ENCODE measurements at places on chromosomes 3 and 15.

DNA sequence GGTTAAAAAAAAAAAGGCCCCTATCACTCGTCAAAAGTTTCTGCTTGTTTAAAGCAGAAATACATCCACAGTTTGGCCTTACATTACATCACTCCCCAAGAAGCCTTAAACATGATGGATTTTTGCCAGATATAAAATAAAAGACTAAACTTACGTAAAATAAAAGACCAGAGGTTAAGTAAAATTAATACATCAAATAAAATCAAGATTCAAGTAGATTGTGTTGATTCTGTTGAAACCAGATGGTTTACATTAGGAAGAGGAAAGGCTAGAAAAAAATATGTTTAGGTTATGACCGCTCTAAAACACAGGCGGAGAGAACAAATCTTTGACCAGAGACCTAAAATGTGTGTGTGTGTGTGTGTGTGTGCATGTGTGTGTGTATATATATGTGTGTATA is 104.1 kb downstream of the DUT start:
- H3K27ac ChIP-seq, result no peak overlapping the region
- H3K4me3 ChIP-seq, result no peak overlapping the region
- no peaks in the 10 kb centered on the region for H3K36me3 ChIP-seq

- no peaks in the 10 kb centered on the region for H3K27me3 ChIP-seq
- no peaks in the 10 kb centered on the region for H3K36me3 ChIP-seq
- H3K27ac ChIP-seq, result no peak overlapping the region
- no peaks in the 10 kb centered on the region for H3K4me1 ChIP-seq
- DNase-seq, result no peak
Observed at GRCh38 chr15:35603301-35603700, 57.3 kb upstream of the DPH6 start.

DNA sequence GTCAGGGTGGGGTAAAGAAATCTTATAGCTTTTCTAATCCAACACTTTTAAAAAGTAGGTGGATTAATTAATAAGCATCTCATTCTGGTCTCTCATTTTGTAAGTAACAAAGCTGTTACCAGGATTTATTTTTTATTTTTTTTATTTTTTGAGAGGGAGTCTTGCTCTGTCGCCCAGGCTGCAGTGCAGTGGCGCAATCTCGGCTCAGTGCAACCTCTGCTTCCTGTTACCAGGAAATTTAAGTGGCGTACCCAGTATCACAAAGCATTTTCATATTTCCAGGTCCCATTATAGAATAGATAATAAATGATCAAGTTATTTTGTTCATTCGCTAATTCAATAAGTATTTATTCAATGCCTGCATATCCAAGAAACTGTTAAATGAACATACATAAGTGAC is 13.2 kb downstream of the ALDH1A2 start:
- H3K27ac ChIP-seq, result no peak overlapping the region
- H3K4me3 ChIP-seq, result no peak overlapping the region
- no peak for DNase-seq

DNA sequence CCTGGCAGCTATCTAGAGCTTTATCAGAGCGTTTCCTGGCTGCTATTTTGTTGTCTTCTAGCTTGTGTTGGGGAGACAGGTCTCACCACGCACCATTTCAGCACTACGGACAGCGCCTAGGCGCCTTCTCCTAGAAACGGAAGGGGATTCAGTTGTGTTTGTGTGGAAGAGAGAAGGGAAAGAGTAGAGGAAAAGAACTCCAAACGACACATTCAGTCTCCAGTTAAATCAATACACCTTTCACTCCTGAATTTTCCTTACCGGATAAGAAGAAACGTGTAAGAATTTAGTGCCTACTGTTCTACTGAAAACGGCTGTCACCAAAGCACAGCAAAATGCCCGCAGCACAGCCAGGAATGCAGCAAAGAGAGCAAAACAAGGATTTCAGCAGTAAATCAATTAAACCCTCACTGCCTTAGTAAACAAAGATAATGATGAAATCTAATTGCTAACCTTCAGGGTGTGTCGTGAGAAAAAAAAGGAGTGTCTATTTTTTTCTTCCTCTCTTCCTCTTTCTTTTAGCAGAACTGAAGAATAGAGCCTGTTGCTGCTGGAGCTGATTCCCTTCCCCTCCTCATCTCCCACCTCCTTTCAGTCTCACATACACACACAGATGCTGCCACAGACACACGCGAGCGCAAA is 412 bp upstream of the CTXN2 start:
- no peak overlapping the region for H3K27ac ChIP-seq
- H3K4me1 ChIP-seq, result no peaks in the 10 kb centered on the region
- no peak overlapping the region for H3K4me3 ChIP-seq
- peak; percentile 6 for DNase-seq
- no peaks in the 10 kb centered on the region for H3K36me3 ChIP-seq

DNA sequence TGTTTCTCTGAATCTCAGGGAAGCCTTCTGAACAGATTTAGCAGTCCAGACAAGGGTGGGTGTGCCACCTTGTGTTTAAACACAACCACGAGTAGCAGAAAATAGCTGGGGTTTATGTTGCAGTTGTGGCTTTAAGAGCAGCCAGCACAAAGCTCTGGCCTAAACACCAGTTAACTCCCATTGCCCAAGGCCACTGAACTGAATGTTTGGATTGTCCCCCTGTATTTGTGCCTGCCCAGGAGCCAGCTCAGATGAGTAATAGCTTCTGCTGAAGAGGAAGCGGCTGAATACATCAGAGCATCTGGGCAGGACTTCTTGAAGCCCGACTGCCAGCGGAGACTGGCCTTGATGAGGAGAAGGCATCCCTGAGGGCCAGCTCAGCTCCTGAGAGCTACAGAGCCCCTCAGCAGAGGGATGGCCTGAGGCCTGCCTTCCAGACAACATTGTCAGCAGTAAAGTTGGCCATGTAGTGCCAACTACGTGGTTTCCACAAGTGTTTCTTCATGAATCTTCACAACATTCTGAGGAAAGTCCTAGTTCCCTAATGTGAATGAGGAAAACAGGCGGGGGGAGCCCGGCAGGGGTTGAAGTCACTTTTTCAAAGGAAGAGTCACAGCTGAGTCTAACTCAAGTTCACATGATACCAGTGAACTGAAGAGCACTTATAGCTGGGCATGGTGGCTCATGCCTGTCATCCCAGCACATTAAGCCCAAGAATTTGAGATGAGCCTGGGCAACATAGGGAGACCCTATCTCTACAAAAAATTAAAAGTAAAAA is 65.8 kb upstream of the ZBTB38 start:
- peaks cover 20% of the 10 kb centered on the region for H3K4me1 ChIP-seq
- H3K27ac ChIP-seq, result no peak overlapping the region
- DNase-seq, result no peak
- no peaks in the 10 kb centered on the region for H3K36me3 ChIP-seq
- H3K27me3 ChIP-seq, result no peaks in the 10 kb centered on the region

All from CD4-positive, CD25-positive, alpha-beta regulatory T cell (primary cell).